ENCODE measurements at places on chromosomes 2 and 18.

GRCh38 chr18:78972385-78972918, 7.2 kb upstream of the SALL3 start:
- DNase-seq: no peak

DNA sequence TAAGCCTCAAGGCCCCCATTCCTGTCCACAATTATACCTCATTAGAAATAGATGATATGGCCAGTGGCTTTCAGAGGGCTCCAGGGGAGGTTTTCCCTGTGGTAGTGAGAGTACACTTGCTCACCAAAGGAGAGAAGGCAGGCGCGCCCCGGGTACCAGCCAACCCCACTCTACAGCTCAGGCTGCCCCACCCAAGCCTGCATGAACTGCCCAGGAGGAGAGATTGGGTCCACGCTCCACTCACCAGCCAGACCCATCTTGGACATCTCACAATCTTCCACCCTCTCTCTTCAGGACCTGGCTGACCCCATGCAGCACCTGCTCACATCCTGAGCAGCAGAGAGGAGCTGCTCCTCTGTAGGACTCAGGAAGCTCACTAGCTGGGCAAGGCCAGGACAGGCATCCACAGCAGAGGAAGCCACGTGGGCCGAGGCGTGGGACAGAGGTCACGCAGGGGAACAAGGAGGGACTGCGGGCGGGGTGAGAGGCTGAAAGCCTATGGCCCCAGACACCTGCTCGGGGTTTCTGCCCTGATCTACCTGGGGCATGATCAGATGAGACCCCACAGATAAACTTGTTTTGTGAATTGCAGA, 53.9 kb upstream of the GLI2 start:
- no peak for DNase-seq

DNA sequence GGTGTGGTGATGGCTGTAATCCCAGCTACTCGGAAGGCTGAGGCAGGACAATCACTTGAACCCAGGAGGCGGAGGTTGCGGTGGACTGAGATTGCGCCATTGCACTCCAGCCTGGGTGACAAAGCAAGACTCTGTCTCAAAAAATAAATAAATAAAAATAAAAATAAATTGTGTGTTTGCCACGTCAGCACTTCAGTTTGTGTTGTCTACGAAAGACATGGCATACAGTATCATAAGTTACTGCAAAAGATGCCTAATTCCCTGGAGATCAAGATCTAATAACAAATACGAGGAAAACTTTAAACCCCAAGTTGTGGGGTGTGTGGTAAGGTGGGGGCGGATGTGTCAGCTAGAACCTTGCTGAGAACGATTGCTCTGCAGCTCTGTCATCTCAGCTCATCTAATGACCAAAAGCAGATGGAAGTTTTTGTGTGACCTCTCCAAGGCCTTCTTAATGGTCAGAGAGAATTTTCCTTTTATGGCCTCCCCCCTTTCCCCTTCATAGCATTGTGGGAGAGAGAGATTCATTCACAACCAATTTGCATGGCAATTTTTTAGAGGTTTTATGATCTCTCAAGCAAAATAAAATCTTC, 11.3 kb downstream of the NPAS2 start:
- DNase-seq: no peak

- no peak for DNase-seq
Observed at GRCh38 chr18:10081492-10081891, 167.7 kb downstream of the VAPA start.

DNA sequence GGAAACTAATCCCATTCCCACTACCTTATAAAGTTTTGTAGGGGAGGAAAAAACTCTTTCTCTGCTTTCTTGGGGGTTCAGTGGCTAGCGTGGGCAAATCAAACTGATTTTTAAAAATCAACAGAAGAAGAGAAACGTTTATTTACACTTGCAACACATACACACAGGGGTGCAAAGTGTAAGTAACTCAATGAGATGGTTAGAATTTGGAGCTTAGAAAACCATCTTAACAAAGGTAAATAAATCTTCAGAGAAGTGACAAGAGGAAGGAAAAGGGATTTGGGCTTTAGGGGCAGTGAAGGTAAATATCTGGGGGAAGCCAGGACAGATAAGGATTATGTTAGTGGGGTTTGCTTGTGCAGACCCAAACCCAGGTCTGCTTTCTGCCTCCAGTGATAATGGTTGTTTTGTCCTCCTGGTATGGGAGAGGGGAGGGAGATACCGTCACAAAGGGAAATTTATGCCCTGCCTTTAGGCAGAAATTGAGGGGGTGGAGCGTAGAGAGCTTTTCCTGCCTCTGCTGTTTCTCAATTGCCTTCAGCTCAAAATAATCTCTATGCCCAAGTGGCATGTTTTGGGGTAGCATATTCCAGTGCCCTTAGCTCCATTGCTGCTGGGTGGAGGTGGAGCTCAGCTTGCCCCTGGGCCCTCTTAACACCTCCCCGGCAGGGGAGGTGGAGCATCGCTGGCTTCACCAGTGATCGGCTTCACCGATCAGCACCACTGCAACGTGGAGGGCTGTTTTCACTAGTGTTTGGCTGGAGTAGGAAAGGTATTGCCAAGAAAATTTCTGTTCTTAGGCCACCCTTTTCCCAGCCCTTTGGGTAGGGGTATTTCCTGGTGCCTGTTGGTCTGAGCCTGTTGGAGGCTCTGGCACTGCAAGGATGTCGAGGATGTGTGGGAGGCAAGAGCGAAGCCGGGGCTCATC, 92.2 kb downstream of the TEX51 start:
- DNase-seq: no peak

DNA sequence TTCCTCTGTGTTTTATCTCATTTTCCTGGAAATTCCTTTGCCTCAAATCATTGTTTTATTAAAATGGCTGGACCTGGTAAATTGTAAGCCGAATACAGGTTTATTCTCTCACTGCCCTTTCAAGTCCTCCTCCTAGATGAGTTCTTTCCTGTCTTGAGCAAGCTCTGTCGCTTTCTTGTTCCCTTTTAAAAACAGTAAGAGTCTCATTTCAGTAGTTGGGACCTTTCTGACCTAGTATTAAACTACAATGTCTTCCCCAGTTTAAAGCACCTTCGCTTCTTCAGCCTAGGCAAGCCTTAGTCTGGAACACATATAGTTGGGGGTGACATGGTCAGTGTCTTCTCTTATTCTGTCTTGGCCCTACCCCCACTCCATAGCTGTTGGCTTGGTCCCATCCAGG, 40.9 kb upstream of the SP140L start:
- no peak for DNase-seq

DNA sequence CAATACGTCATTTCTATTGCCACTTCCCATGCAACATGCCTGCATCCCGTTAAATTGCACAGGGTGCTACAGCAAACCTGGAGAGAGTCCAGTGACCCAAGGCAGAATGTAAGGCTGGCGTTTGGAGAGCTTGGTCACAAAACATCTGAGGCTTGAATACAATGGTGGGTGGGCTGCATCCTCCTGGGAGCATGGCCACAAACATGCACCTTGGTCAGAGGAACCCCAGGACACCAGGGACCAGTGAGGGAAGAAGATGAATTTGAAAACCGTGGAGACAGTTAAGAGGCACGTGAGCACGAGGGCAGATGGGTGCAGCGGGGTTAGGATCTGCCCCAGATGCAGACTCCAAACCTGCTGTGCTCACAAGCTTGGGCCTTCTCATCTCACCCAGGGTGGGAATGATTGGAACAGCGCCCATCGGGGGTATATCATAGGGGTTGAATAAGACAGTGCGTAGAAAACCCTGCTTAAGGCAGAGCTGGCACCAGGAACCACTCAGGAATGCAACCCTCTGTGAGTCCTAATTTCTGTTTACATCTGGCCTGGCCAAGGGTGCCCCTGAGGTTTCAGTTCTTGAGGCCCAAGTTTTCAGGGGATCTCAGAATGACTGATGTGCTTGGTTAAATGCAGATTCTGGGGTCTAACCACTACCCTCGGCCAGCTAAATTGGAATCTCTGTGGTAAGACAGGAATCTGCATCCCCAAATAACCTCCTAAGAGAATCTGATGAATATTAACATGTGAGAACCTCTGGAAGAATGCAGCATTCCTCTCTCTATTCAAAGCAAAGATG, 97.2 kb downstream of the ARL4C start:
- peak; percentile 85 for DNase-seq

GRCh38 chr2:23595601-23596251, 210.7 kb downstream of the KLHL29 start:
- DNase-seq: peak; percentile 86

GRCh38 chr18:77068321-77069312, 64.0 kb downstream of the MBP start:
- DNase-seq: peak; percentile 51

GRCh38 chr2:152440049-152440448, 105.1 kb downstream of the FMNL2 start:
- no peak for DNase-seq

DNA sequence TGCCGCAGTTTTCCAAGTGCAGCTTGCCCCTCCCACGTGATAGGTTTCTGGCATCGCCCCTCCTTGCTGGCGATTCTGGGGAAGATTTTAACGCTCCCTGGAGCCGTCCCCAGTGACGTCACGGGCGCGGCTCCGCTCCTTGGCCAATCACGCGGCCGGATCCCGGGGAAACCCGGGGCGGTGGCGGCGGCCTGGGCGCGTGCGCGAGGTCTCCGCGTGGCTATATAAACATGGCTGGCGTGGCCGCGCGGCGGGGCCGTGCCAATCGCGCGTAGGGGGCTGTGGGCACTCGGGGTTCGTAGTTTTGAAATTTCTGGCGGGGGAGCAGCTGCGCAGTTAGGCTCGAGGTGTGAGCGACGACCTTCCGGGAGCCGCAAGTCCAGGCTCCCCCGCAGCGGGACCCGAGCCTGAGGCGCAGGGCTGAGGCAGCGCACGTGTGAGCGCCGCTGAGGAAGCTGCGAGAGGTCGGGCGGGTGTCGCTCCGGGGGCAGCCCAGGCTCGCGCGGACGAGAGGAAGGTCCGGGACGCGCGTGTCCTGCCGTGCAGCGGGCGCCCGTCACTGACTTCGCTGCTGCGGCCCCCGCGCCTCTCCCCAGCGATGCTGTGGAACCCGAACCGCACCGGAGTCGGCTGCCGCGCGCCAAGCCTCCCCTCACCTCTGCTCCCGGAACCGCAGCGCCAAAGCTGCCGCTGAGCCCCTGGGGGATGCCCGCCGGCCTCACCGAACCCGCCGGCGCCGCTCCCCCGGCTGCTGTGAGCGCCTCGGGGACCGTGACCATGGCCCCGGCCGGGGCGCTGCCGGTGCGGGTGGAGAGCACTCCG, at the start of gene TAF4B:
TAF4B (plus strand) TSS at position 217 of the 822 bp plus-strand sequence; CDS start at position 706, 489 bp downstream.
- DNase-seq: peak; percentile 93

- no peak for DNase-seq
Observed at GRCh38 chr18:52140986-52141385, 199.0 kb upstream of the DCC start.

- peak; percentile 51 for DNase-seq
Observed at GRCh38 chr2:63189026-63189425, 138.4 kb downstream of the OTX1 start.

DNA sequence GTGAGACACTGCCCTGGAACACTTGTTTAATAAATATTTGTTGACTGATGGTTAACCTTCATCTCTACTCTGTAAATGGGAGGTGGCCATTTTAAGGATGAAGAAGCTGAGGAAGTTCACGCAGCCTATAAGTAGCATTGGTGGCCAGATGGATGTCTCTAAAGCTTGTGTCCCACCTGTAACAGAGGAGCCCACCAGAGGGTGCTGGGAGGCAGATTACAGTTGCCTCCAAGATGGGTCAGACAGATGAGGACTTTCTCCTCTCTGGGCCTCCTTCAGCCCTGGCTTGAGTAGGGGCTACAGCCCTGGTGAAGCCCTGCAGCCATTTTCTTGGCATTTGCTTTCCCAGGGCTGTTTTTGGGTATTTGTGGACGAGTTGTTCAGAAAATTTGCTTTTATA, 45.0 kb upstream of the MCFD2 start:
- DNase-seq: no peak

DNA sequence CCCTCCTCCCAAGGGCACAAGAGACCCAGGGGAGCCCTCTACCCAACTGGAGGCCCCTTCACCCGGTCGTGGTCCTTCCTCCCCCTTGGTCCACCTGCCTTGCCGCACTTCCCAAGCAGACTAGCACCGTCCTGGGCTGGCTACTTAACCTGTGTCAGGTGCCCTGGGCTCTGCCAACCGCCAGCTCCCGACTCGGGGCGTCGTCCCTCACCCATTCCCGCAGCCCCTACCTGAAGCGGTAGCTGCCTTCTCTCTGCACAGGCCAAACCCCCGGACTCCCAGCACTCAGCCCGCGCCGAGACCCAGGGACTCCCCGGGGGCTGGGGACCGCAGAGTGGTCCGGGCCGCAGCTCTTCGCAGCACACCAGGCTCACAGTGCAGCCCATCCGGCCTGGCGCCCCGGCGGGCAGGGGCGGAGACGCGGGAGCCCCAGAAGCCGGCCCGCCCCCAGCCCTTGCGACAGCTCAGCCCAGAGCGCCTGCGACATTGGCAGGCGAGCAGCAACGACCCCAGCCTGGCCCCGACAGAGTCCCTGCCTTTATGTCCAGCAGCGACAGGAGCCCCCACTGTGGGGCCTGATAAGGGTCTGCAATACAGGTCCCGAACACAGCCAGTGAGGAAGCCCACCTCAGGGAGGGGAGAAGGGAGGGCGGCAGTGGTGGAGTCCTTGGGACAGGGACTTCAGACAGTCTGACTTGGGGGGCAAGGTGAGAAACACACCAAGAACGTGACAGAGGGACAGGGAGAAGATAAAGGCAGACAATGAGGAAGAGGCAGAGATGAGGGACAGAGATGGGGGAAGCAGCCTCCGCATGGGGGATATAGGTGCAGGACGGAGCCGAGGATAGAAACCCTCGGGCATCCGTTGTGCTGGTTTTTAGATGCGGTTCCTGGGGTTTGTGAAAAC, 31.0 kb upstream of the TNS1 start:
- DNase-seq: no peak

DNA sequence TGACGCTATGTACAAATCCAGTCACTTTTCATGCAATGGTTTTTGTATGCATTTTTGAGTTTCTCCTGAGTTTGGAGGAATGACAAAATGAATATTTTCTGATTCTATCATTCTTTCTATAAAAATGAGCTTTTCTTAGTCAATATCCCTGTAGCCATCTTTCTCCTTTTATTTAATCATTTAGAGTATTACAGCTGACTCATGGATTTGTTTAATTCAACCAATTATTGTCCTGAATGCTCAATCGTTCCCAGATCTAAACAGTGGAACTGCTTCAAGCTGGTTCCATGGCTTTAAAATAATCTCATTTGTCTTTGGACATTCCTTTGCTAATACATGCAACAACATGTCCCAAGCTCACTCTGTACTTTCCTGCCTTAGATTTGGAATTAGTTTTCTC, 368.8 kb downstream of the ADCYAP1 start:
- DNase-seq: no peak

Data from fibroblast of skin of abdomen (primary cell).